ENCODE measurements at places on chromosomes 13 and 19.

GRCh38 chr19:18446811-18447359 is 9.0 kb upstream of the ISYNA1 start:
- DNase-seq: no peak

DNA sequence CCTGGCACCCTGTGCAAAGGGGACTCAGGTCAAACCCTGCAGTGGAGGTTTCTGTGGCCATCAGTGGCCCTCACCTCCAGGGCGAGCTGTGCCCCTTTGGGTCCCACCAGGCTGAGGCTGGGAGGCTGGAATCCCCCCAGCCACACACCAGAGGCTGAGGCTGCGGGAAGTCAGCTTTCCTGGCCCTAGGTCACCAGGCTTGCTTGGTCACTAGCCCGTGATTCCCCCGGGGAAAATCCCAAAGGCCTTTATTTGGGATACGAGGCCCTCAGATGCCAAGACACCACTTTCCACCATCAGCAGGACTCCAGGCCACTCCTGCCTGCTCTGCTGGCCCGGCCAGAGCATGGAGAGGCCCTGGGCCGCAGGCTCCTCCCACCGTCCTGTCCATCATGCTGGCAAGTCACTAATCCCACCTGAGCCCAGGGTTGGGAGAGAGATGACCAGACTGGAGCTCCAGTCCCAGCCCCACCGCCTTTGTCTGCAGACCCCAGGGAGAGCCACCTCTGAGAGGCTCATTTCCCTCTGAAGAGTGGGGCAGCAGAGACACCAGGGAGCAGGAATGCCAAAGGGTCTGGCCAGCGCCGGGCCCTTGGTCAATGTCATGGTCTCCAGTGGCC is 4.7 kb downstream of the NKPD1 start:
- no peak for DNase-seq

GRCh38 chr13:45604892-45605291 is 10.6 kb downstream of the ERICH6B start:
- no peak for DNase-seq

DNA sequence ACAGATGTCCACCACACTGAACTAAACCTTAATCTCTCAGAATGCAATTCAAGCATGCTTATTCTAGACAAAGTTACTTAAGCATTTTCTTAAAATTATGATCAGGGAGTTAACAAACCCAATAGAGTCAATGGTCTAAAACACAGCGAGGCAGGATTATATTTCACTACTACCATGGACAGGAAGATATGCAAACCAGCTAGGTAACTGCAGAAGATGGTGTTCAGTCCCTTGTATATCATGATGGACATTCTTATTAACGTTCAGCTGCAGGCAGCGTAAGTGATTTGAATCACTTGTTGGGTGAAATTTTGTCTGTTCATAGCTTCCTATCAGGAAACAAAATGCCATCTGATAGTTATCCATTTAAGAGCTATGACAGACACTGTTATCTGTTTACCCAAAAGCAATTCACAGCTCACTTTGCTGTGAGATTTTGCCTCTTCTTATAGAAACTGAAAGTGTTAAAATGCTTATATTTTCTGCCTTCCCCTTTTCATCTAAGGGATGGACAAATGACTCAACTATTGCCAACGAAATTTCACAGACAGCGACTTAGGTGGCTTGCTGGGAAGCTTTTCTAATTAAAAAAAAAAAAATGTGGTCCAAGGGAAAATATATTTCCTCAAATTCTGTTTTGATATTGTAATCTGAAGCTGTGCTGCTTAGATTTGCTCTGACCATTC is 591.9 kb downstream of the DACH1 start:
- no peak for DNase-seq

- DNase-seq: peak; percentile 29
These were observed 5.2 kb upstream of the ATP1A3 start for GRCh38 chr19:41999071-41999877.

DNA sequence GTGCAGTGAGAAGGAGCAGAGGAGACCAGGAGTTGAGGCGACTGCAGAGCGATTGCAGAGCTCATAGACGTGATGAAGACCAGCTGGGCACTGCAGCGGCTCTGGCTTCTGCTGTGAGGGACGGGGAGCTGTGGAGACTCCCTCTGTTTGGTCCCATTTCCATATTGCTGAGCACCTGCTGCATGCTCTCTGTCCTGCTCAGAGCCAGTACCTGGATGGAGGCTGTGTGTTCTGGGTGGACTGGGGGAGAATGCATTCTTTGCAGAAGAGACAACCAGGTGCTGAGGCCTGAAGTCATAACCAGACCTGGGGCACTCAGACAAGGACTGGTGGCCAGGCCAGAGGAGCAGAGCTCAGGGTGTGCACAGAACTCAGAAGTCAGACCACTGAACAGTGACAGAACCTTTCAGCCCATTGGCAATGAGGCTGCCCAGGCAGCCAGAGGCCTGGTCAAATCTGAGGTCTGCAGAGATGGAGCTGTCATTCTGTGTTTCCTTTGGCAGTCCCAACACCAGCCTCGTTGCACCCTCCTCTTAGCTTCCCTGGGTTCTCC is 1.3 kb upstream of the A1BG start:
- DNase-seq: no peak

- DNase-seq: no peak
These were observed 7.5 kb upstream of the SLC39A3 start for GRCh38 chr19:2747349-2747748.

GRCh38 chr19:41265395-41266153 is 1.4 kb downstream of the HNRNPUL1 start:
- DNase-seq: peak; percentile 15

GRCh38 chr13:22696433-22696832 is 484.3 kb upstream of the SGCG start:
- no peak for DNase-seq

GRCh38 chr19:57477191-57478008 is at the start of gene ZNF772:
TSS of gene ZNF772 (minus strand) at chr19:57477566. CDS start at chr19:57477309, 257 bp downstream.
- DNase-seq: peak; percentile 97

GRCh38 chr19:39082745-39083598 is 1.2 kb upstream of the ACP7 start:
- DNase-seq: no peak

- DNase-seq: no peak
These were observed 16.3 kb downstream of the FAM187B start for GRCh38 chr19:35212241-35212640.

DNA sequence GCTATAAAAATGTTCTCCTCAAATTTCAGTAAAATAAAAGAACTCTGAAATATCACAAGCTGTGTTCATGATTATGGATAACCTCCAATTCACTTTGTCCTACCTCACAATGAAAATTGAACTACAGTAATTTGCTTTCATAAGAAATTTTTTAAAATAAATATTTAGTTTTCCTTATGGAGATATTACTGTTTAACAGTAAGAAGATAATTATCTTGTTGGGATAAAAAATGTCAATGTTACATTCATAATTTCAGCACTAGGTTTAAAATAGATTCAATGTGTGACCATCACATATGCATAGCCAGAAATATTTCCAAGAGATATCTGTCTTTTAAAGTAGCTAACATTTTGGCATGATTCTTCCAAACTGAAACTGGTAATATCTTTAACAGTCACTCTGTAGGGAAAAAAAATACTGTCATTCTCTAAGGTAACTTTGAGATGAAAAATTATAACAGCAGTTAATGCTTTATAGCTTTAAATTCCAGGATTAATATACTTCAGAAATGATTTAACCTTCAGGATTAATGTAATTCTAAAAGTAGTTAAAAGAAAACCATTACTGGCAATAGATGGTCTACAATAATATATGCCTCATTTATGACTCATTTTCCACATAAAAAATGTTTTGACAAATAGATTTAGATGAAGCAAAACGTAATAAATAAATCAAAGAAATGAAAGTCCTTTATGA is 91.3 kb downstream of the SPRY2 start:
- DNase-seq: no peak

DNA sequence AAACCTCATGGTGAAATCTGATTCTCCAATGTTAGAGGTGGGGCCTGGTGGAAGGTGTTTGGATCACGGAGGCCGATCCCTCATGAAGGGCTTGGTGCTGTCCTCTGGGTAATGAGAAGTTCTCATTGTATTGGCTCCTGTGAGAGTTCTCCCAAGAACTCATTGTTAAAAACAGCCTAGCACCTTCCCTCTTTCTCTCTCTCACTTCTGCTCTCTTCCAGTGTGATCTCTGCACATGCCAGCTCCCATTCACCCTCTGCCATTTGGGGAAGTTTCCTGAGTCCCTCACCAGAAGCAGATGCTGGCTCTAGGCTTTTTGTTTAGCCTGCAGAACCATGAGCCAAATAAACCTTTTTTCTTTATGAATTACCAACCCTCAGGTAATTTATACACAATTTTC is 3.1 kb upstream of the SUCLA2 start:
- DNase-seq: no peak

GRCh38 chr19:51755571-51755970 is 3.9 kb upstream of the FPR1 start:
- DNase-seq: no peak

GRCh38 chr13:68727165-68727564 is 1380.5 kb upstream of the ATXN8OS start:
- no peak for DNase-seq

- no peak for DNase-seq
These were observed 7.2 kb downstream of the PNPLA6 start for GRCh38 chr19:7542556-7543348.

GRCh38 chr19:1038978-1039645 is 795 bp upstream of the ABCA7 start:
- no peak for DNase-seq

GRCh38 chr19:18332917-18333530 is 7.4 kb upstream of the PGPEP1 start:
- no peak for DNase-seq

GRCh38 chr13:80339912-80340650 is 845 bp downstream of the SPRY2 start:
- no peak for DNase-seq

- DNase-seq: no peak
These were observed 10.5 kb downstream of the GNG7 start for GRCh38 chr19:2691951-2692350.

DNA sequence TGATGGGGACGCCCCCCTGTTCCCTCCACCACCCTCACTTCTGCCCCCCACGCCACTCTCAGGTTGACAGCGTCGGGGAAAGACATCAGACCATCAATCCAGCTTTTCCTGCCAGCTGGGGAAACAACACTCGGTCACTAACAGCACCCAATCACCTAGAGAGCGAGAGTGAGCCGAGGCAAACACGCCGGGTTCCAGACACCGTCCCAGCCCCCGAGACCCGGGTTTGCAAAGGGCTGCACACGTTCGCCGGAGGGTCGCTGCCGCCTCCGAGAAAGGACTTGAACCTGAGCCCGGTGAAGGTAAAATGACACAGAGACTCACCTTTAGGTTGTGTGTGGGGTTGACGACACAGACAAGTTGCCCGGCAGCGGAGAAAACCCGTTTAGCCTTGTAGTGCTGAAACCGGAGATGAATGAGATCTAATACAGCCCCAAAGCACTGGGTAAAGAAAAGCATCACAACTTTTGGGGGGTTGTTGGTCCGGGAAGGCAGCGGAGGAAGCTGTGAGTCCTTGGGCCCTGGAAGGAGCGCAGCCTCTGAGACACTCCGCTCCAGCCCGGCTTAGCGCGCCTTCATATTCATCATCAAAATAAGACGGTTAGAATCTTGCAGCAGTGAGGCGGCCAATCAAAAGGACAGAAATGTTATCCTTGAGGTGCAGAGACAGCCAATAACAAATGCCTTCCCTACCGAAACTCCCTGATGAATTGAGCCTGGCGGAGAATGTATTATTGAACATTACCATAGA is at the start of gene SIAH3:
SIAH3 (minus strand) TSS at position 583 of the 751 bp plus-strand sequence; CDS start at position 459, 124 bp downstream.
- peak; percentile 89 for DNase-seq

DNA sequence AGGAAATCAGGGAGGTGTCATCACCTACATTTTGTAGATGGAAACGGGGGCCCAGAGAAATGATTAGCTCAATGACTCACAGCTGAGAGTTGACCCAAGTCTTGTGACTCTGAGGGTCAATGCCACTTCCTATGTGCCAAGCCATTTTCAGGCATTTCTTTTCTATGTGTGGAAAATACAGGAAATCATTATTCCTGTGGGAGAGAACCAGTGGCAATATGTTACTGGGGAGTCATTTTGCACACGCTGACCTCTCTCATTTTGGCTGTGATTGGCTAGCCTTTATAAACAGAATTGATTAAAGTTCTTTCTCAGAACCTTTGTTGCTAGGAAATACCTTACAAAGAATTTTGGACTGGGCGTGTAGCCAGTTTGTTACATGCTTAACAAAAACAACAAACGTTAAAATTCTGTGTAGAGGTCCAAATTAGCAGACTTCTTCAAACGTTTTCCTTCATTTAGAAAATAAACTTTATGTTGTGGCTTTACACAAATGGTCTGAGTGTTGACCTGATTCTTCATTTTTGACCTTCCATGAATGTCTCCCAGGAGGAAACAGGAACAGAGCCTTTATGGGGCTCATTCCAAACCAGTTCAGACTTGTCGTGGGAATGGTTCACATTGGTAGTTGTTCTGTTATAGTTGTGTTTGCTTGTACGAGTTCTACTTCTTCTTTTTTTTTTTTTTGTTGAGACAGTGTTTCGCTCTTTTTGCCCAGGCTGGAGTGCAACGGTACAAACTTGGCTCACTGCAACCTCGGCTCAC is 11.4 kb downstream of the PCCA start:
- DNase-seq: peak; percentile 23

GRCh38 chr13:113367020-113367560 is 3.2 kb upstream of the GRTP1 start:
- no peak for DNase-seq

DNA sequence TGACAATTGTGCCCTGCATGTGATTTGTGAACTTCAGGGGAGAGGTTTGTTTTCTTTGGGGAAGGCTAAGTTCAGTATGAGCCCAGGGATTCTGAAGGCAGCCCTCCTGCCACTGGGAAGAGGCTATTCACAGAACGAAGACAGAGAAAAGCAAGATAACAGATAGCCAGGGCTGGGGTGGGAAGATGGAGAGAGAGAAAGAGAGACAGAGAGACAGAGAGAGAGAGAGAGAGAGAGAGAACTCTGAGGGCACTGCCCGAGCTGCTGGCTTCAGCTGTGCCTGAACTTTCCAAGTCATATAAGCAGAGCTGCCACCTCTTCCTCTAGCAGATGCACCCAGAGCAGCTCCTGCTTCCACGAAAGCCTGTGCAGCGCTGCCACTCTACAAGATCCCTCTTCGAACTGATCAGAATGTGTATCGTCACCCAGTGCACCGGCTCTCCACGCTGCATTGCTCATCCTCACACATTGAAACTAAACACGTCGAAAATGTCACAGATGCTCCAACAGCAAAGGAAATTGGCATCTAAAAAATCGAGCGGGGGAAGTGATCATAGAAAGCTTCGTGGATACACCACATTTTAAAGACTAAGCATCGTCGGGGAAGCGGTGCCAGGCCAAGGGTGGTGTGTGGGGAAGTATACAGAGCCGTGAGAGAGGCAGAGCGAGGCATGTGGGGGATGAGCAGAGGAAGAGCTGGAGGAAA is 81.8 kb upstream of the SIAH3 start:
- no peak for DNase-seq

- DNase-seq: peak; percentile 73
These were observed 9.8 kb upstream of the STK24 start for GRCh38 chr13:98586400-98587345.

- peak; percentile 18 for DNase-seq
These were observed 100.5 kb downstream of the DNAJC15 start for GRCh38 chr13:43123856-43124255.

- no peak for DNase-seq
These were observed 870.2 kb downstream of the EFNB2 start for GRCh38 chr13:105665284-105665683.
